ENCODE measurements at places on chromosomes 6 and 20.

DNA sequence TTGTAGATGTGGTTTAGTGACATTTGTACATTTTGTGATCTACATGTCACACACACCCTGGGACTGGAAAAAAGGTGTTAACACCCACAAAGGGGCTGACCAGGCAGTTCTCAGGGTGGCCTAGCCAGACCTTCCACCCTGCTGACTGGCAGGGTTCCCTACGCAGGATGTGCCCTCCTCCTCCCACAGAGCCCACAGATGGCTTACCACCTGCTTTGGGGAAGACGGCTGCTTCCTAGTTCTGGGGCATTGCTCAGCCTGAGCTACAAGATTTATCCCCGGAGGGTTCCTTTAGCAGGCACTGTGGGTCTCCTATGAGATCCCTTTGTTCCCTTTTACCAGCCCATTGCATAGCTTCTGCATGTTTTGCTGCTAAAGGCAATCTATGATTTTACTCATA, 35.1 kb downstream of the SNAP25 start:
- DNase-seq, result no peak

GRCh38 chr20:14523090-14523489, 185.7 kb upstream of the FLRT3 start:
- no peak for DNase-seq

DNA sequence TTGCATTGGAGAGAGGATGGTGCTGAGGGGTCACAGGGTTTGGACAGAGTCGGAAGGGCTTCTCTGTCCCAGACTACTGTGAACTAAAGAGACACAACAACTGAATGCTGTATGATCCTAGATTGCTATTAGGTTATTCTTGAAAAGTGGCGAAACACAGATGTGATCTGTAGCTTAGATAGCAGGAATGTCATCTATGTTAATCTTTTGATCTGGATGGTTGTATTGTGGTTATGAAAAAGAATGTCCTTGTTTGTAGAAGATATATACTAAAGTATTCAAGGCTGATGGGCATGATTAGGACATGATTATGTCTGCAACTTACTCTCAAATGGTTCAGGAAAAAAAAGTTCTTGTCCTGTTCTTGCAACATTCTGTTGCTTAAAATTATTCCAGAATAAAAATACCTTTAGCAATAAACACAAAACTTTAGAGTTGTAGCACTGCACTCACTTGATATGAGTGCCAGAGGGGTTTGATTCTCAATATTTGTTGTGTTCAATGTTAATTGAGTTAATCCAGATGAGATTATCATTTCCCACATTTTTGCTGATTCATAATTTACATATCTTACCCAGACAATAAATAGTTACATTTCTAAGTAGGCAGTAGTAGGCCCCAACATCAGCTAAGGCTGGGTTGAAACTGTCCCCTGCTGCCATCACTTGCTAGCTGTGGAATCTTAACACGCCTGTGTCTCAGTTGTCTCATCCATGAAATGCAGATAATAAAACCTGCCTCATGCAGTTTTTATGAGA, 645.2 kb downstream of the KIF16B start:
- DNase-seq, result no peak

- no peak for DNase-seq
Observed at GRCh38 chr6:34190504-34191122, 44.7 kb upstream of the GRM4 start.

DNA sequence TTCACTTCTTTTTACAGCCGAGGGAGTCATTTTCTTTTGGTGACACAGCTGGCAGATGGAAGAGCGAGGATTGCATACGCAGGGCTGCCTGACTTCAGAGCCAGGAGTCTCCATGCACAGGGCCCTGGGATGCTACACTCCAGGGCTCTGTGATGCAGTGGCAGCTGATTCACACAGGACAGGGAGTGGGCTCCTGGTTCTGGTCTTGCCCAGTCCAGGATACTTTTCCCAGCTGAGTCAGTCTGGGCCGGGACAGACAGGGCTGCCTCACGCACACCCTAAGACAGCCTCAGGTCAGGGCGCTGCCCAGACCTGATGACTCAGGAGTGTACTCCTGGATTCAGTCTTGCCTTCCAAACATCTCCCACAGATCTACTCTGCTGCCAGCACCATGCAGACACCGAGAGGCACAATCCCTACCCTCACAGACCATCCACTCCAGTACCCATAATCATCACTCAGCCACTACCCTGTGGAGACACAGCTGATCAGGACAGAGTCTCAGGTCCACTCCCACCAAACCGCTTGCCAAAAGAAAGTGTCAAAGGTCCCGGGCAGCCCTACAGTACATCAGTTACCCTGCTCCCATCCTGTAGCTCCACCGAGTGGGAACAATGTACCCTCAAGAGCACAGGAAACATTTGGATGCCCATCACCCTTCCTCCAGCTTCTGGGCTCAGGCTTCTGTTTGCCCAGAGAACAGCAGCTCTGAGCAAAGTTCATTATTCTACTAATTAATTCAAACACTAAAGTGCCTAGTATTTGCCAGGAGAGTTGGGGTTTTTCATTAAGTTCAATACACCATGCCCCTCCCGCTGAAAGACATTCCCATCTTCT, 11.5 kb downstream of the SDC4 start:
- DNase-seq, result no peak

GRCh38 chr6:93036835-93037234, 382.5 kb downstream of the EPHA7 start:
- no peak for DNase-seq

- no peak for DNase-seq
Observed at GRCh38 chr6:105818505-105818904, 267.6 kb upstream of the PRDM1 start.

- DNase-seq, result no peak
Observed at GRCh38 chr20:44572551-44573500, 9.6 kb upstream of the PKIG start.

GRCh38 chr6:113693851-113694250, 163.3 kb upstream of the MARCKS start:
- no peak for DNase-seq

DNA sequence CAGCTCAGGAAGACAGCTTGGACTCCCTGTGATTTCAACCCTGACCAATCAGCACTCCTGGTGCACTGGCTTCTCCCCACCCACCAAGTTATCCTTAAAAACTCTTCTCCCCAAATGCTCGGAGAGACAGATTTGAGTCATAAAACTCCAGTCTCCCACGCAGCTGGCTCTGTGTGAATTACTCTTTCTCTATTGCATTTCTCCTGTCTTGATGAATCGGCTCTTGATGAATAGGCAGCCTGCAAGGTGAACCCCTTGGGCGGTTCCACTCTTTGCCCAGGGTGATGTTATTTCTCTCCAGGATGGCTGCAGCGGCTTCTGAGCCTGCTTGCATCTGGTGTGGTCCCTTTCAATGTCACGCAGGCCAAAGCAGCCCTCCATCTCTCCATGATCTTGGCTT, 12.4 kb downstream of the SLC52A3 start:
- DNase-seq, result no peak

- no peak for DNase-seq
Observed at GRCh38 chr20:50038574-50038991, 55.8 kb downstream of the SNAI1 start.

- no peak for DNase-seq
Observed at GRCh38 chr6:169935861-169936260, 184.4 kb downstream of the ERMARD start.

DNA sequence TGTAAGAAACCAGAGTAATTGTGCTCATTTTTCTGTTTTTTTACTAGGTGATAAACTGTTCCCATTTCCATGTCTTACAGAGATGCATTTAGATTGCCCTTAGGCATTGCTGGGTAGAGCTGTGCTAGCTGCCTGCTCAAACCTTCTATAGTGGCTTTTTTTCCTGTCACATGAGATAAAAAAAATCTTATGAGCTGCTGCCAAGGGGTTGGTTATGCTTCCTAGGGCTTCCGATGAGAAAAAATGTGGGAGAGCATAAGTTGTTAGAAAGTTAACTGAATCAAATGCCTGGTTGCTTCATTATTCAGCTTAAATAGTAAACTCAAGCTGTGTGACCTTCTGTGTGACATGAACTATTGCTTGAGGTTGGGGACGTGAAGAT, 50.0 kb upstream of the NOX3 start:
- no peak for DNase-seq

DNA sequence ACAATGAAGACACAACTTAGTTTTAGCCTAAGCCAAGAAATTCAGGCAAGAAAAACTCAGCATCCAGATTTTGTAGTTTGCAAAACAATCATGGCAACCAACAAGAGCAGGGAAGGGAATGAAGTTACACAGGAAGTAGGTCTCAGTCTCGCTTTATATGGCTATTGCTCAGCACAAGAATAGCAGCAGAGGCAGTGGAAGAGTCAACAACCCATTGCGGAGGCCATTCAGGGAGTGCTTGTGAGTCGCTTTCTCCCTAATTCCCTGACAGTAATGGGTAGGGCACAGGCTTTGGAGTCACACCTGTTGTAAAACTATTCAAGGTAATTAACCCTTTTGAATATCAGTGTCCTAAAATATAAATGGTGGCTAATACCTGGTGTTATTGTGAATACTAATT, 238.5 kb downstream of the HDGFL1 start:
- DNase-seq, result no peak

DNA sequence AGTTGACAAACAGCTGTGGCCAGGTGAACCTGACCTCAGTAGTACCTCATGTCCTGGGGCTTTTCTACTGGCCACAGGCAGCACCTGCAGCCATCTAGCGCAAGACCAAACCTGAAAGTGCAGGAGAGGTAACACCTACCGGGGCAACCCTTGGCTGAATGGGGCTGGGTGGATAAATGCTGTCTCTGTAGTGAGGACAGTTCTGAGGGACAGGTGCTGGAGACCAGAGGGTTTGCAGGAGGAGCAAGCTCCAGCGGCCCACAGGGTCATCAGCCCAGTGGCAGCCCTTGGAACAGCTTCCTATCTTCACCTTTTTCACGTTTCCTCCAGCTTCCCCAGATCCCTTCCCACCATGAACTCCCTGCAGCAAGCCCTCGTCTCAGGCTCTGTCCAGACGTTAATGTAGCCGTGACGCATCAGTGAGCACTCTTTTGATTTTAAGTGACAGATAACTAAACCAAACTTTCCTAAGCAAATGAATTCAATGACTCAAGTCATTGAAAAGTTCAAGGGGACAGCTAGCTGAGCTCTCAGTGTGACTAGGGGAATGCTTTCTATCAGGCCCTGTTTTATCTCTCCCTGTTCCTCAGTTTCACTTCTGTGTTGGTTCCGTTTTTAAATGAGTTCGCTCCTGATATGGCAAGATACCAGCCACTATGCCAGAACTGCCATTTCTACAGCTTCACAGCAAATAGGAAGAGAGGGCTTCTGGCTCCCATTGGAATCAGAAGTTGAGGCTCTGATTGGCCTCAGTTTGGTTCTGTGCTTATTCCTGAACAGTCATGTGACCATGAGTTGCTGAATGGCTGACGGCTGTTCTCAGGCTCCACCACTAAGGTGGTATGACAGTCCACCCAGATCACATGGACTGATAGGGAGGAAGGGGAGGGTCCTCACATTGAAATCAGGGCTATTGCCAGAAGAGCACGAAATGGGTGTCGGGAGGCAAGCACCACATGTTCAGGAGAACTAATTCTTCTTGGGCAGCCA, 12.1 kb upstream of the PFDN4 start:
- no peak for DNase-seq

DNA sequence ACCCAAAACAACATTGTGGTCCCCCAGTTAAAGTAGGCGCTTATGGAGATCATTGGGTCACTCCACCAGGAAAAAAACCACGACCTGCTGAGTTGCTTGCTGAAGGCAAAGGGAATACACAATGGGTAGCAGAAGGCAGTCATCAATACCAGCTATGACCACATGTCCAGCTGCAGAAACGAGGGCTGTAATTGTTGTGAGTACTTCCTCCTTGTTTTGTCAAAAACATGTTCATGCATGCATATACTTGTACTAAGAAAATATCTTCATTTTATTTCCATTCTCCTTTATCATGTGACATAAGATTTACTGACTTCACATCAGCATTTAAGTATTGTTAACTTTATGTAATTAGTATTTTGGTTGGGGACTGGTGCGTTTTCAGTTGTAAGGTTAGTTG, 16.9 kb downstream of the SERINC1 start:
- DNase-seq, result no peak

DNA sequence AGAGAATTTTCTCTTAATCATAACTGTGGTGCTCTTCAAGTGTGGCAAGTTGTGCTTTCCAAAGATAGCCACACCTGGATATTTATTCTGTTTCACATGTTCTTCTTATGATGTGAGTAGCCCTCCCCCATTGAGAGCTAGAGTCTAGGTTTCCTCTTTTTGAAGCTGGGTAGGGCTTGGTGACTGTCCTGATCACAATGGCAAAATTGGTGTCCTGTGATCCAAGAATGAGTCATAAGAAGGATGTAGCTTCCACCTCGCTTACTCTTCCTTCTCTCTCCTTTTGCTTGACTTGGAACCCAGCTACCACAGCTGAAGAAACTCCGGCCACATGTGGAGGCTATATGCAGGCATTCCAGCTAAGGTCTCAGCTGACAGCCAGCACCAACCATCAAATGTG, 7.4 kb upstream of the IGF2R start:
- DNase-seq, result no peak

GRCh38 chr6:128252341-128253176, 267.8 kb downstream of the PTPRK start:
- no peak for DNase-seq

GRCh38 chr6:6588064-6588923, at the start of gene LY86:
TSS of gene LY86 (plus strand) at chr6:6588720. CDS start at chr6:6588735, 15 bp downstream.
- DNase-seq, result no peak

- DNase-seq, result no peak
Observed at GRCh38 chr6:32700391-32701040, 34.1 kb upstream of the HLA-DQB1 start.

- no peak for DNase-seq
Observed at GRCh38 chr6:163457637-163458561, 43.4 kb downstream of the QKI start.

- DNase-seq, result no peak
Observed at GRCh38 chr6:16634855-16635254, 126.4 kb downstream of the ATXN1 start.

- DNase-seq, result no peak
Observed at GRCh38 chr6:109396046-109396718, 13.9 kb upstream of the CD164 start.

- DNase-seq, result no peak
Observed at GRCh38 chr20:53128004-53128403, 155.8 kb downstream of the TSHZ2 start.

- DNase-seq, result no peak
Observed at GRCh38 chr6:24899997-24900325, 35.8 kb downstream of the RIPOR2 start.

- DNase-seq, result no peak
Observed at GRCh38 chr6:105401247-105402089, 1.4 kb downstream of the PREP start.

DNA sequence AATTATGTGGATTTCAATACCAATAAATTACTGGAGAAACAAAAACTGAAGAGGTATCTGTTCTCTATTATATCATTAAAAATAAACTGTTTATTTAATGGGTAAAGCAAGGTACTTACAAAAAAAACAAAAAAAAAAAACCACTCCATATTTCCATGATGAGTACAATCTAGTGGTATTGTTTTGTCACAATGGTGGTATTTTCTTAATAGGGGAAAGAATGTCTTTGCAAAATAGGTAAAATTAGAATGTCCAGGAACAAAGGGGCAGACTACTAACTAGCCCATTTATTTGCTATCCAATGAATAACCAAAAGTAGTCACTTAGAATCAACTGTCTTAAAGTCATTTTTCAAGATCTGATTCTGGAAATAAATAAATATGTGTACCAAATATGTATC, 92.0 kb downstream of the ARHGAP18 start:
- DNase-seq, result no peak

GRCh38 chr6:135647521-135647920, 150.0 kb upstream of the AHI1 start:
- DNase-seq, result no peak

GRCh38 chr6:41636833-41637193, 1.5 kb upstream of the MDFI start:
- DNase-seq, result no peak

- DNase-seq, result no peak
Observed at GRCh38 chr6:158441716-158442215, 118.1 kb upstream of the TMEM181 start.

All from stimulated activated CD4-positive, alpha-beta T cell treated with anti-CD3 and anti-CD28 coated beads, Interleukin-1b, Interleukin-23, amount 100 ng/mL, for 24 hours (primary cell).